ENCODE measurements at places on chromosomes 3 and 15.

DNA sequence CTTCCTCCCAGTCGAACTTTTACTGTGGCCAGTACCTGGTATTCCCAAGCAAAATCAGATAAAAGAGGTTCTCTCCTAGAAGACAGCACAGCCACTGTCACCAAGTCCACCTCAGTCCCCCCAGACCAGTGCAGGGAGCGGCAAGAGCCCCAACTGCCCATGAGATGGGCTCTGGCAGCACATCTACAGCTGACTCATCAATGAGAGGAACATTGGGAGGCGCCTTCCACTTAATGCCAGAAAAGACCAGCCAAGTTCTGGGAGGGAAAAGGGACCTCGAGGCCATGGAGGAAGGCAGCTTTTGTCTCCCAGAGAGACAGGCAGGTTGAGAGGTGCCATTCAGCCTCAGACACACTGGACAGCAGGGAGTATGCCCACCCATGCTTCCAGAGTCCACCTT lies 28.2 kb downstream of the POC1A start:
- no peak for DNase-seq

GRCh38 chr3:16079519-16079918 lies 95.0 kb upstream of the GALNT15 start:
- no peak for DNase-seq

DNA sequence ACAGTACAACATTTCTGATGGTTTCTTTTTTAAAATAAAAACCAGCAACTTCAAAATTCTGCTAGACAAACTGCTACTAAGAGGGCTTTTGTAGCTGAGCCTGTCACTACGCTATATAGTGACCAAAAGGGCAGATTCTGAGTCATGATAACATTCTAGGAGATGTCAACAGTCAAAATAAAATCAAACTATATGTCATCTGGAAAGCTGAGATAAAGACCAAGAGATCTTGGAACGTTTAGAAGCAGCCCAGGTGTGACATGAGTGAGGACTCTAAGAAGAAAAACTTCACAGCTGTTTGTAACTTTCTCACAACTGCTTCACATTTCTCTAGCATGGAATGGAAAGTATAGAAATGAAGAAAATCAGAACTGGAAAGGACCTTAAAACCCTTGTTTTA lies 84.6 kb downstream of the FILIP1L start:
- no peak for DNase-seq

GRCh38 chr15:84842781-84843180 lies 25.6 kb downstream of the ALPK3 start:
- no peak for DNase-seq

DNA sequence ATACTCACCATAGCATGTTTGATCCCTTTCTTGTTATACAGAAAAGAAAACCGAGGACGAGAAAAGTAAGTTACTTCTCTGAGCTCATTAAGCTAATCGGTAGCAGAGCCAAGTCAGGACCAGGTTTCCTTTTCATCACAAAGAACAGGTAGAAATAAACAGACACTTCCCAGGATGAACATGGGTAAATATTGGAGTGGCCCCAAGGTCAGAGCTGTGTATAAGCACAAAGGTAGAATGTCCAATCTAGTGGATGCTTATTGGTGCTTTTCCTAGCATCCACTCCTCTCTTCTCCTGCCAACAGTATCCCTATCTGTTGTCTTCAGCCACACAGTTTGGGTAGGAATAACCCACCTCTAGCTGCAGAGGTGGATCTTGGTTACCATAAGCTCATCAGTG lies 52.8 kb upstream of the THUMPD3 start:
- no peak for DNase-seq

- DNase-seq = no peak
Observed at GRCh38 chr3:168951368-168951767, 712.1 kb downstream of the MECOM start.

DNA sequence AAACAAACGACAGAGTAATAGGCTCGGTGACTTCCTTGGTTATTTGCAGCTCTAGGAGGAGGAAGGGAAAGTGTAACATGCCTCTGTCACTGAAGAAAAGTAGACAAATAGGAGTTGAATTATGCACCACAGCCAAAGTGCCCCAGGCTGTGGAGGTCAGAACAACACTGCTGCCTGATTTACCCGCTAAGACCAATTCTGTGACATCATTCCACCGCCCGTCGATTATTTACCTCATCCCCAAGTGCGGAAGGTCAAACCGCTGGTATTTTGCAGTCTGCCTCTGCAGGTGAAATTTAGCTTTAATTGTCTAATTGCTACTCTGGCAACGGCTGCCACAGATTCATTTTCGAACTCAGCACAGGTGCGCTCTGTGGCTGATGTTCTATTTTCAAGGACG lies 106.3 kb upstream of the PRICKLE2 start:
- no peak for DNase-seq

DNA sequence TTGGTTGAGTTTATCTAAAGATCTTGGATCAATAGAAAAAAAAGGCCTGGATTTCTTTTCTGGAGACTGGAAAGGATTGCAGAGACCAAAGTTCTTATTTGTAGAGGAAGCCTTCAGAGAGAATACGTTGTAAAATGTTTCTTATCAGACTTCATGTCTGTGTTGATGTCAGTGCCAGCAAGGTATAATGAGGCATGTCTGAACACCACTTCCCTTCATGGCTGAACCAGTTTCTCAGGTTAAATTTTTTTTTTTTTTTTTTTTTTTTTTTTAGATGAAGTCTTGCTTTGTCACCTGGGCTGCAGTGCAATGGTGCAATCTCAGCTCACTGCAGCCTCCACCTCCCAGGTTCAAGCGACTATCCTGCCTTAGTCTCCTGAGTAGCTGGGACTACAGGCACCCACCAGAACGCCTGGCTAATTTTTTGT lies 17.8 kb upstream of the ZNF774 start:
- no peak for DNase-seq

- DNase-seq = no peak
Observed at GRCh38 chr3:133970916-133971315, 58.8 kb downstream of the SLCO2A1 start.

- DNase-seq = no peak
Observed at GRCh38 chr3:174170248-174170647, 688.9 kb upstream of the NAALADL2 start.

- DNase-seq = no peak
Observed at GRCh38 chr3:37571269-37571668, 290.4 kb upstream of the CTDSPL start.

DNA sequence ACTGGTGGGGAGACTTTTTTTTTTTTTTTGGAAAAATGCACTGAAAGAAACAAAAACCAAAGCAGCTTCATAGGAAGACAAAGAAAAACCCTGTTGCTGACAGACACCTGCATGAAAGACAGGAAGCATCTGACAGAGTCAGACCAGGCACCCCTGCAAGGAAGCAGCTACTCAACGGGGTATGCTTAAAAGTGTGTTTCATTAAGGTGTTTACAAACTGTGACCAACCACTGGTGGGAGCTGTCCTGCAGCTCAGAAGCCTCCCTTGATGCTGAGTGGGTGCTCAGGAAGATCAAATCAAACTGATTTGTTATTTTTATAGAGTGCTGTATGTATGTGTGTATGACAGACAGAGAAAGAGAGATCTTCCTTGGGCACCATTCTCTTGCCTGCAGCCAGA lies 34.7 kb upstream of the AGBL1 start:
- DNase-seq = no peak

GRCh38 chr3:174321548-174321947 lies 537.6 kb upstream of the NAALADL2 start:
- no peak for DNase-seq

Measured in CD4-positive, alpha-beta T cell treated with Interleukin-21 for 1 hour (primary cell).